ENCODE measurements at places on chromosomes 3 and 15.

- DNase-seq = peak; percentile 45
Observed at GRCh38 chr15:67906382-67906781, 66.5 kb upstream of the RNU6-1 start.

DNA sequence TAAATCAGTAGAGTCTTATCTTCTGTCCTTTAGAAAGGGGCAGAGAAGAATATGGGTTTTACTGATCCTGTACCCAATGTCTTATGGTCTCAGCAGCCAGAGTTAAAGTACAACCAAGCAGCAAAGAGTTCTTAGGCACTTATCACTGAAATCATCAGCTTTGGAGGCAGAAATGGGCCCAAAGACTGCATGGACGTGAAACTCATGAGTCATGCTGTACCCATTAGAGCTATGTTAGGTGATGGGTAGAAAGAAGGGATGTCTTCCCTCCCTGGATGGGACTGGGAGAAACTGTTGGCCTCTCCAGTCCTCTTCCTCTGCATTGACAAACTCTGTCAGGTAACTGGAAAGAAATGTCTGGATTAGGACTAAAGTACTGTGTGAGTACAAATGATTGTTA is 63.4 kb downstream of the EOMES start:
- DNase-seq = no peak

GRCh38 chr3:82186017-82186416 is 424.6 kb upstream of the GBE1 start:
- DNase-seq = no peak

DNA sequence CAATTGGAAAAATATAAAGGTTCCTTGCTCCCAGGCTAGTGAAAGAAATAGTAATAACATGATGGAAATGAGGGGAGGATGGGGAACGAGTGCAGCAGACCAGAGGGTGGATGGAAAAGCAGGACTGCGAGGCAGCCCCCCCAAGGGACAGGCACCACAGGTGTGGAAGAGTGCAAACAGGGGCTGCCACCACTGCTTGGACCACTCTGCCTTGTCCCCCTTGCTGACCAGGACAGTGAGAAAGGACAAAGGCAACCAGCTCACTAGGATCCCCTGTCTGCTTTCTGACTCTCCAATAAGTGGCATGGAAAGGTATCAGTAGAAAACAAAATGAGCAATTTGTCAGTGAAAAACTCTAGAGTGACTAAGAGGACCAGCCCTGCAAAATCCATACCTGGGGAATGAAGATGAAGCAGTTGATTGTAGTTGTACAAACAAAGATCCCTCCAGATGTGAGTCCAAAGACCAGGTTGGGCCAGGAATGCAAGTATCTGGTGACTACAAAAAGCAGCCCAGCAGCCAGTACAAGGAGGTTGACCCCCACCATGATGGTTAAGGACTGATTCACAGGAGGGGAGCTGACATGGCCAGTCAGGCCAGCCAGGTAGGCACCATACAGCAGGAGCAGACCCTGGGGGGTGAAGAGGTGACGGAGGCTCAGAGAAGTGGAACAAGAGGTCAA is 86.6 kb upstream of the GSK3B start:
- DNase-seq = no peak

DNA sequence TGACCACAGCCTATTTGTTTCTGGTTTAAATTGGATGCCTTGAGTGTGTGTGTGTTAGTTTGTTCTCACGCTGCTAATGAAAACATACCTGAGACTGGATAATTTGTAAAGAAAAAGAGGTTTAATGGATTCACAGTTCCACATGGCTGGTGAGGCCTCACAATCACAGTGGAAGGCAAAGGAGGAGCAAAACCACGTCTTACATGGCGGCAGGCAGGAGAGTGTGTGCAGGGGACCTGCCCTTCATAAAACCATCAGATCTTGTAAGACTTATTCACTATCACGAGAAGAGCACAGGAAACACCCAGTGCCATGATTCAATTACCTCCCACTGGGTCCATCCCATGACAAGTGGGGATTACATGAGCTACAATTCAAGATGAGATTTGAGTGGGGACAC is 260.5 kb downstream of the WDR72 start:
- DNase-seq = no peak

GRCh38 chr3:175150812-175151401 is 291.8 kb downstream of the NAALADL2 start:
- DNase-seq = peak; percentile 32

DNA sequence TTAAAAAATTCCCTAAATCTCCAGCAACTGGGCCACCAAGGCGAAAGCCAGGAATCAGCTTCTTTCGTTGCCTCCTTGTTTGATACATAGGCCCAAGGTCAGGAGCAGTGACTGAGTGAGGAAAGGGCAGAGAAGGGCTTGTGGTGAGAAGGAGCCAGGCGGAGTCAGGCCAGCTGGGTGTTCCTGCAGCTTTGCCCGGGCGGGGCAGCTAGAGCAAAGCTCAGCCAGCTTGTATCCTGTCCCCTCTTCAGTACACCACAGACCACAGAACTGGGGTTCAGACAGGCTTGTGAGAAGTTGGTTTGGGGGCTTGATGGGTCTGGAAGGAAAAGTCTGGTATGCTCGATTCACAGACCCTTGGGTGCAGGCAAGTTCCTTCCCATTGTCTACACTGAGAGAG is 52.6 kb downstream of the CCK start:
- no peak for DNase-seq

- DNase-seq = peak; percentile 90
Observed at GRCh38 chr15:91855684-91856489, 2.4 kb downstream of the SLCO3A1 start.

- no peak for DNase-seq
Observed at GRCh38 chr3:58039601-58040000, 31.4 kb downstream of the FLNB start.

- DNase-seq = no peak
Observed at GRCh38 chr3:143103652-143104051, 15.9 kb upstream of the CHST2 start.

- peak; percentile 43 for DNase-seq
Observed at GRCh38 chr3:108091498-108092250, 843 bp upstream of the CD47 start.
